Cortex of kidney (tissue), 1 donor: ENCODE measurements at places on chromosomes 11 and 22.

DNA sequence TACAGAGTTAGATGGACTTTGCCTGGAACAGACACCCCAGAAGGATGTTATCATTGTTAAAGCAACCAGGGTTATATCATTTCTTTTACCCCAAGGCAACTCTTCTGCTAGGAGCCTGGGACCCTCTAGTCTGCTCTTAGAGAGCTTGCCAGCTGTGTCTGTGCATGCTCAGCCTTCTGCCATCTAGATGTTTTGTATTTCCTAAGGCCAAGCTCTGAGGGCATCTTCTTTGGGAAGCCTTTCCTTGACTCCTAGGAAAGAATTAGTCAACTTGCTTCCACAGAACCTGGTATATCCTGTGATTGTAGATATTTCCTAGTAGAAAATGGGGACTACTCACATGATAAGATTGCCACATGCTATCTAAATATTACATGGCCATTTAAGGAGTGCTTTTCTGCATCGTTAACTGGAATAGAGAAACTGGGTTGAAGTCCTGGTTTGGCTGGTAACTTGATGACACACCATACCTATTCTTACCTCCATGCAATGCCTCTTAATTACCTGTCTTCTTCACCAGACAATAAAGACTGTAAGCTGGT is 87.6 kb downstream of the STIM1 start:
- no peak for DNase-seq

DNA sequence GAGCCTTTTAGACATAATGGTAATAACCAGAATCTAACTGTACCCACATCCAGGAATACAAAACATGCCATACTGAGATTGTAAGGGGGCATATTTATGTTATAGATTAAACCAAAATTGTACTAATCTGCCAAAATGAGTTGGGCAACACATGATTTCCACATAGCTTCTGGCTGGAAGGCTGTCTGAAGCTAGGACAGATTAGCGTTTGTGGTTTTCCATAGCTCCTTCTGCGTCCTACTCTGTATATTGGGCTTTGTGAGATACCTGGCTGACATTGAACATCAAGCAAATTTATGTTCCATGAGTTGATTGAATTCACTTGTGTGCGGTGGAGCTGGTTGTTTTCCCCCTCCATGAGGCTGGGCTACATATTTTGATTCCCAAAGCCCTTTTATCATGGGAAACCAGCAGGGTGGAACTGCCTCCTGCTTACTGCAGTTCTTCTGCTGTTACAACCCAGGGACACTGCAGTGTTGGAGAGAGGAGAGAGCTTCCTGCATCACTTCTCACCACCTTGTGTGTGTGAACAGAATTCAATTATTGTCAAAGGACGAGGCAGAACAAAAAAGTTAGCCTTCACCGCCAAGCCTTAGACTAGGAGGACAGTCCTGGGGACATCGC is 114.9 kb downstream of the C11orf91 start:
- no peak for DNase-seq

DNA sequence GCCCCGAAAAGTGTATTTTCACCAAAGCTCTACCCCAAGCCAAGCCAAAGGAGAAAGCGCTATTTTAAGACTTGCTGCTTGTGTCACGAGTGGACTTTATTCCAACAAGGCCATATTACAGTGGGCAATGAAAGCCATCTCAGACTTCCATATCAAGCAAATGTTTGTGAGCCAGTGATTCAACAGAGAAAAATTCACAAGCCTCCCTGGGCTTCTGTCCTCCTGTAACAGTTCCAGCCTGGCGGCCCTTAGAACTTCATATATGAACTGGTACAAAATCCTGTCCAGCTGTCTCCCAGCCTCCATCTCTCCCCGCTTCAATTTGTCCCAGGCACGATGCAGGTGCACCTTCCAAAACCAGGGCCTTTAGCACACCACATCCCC is 11.2 kb downstream of the LARGE1 start:
- DNase-seq = no peak

DNA sequence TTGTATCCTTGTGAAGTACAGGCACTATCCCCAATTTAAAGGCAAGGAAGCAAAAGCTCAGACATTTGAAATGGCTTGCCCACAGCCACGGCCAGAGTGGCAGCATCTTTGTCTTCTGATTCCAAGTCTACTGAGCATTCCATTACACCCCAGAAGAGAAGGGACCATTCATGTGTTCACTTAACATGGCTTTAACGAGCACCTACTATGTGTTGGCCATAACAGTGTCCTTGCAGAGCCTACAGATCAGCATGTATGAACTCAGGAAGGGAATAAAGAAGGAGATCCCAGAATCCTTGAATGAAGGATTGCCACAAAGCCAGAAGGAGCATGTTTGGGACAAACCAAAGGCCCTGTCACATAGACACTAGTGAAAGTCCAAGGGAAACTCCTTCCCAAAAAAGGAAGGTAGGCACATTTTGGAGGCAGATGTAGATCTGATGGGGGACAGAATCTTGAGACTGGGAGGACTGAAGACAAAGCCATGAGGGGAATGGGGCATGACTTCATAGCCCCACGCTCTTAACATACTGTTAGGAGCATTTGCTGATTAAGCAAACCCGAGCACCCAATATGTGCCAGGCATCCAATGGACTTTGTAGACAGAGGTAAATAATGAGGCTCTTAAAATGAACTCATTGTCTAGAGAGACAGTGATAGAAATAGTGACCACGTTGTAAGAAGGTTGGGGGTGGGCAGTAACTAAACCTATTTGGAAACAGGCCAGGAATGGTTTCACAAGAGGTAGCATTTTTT is 54.9 kb downstream of the P4HA3 start:
- no peak for DNase-seq

DNA sequence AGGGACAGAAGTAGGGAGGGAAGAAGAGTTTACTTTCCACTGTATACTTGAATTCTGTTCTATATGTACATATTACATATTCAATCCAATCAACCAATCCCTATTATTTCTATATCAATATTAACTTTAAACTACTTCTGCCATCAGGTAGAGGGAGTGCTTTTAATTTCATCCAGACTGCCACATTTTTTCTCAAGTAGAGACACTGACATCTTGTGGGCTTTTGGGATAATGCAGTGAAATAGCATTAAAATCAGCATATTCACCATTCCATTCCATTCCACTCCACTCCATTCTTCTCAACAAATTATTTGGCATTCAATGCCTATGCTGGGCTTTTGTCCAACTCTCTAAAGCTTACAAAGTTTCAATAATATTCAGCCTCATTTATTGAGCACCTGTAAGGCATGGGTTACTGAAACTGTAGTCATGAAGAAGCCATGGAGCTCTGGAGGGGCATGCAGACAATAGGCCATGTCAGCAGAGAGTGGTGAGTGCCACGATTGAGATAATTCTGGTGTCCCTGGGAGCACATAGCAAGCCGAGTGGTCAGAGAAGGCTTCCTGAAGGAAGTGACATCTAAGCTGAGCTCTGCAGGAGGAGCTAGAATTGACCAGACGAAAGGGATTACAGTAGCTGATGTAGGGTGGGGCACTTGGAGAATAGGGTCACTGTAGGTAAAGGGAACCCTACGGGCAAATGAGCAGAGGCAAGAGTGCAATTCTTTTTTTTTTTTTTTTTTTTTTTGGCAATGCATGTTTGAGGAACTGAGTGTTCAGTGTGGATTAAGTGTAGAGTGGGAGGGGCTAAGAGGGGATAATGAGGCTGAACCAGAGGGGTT is 12.8 kb upstream of the CLPB start:
- no peak for DNase-seq

GRCh38 chr22:39932918-39933649 is 27.1 kb upstream of the TMA7B start:
- no peak for DNase-seq

GRCh38 chr11:11046781-11047180 is 188.9 kb upstream of the ZBED5 start:
- DNase-seq = no peak

GRCh38 chr11:86910592-86910991 is 44.6 kb downstream of the FZD4 start:
- DNase-seq = no peak

- no peak for DNase-seq
Measured at GRCh38 chr11:72681226-72682153, 7.3 kb upstream of the PDE2A start.

- no peak for DNase-seq
Measured at GRCh38 chr11:129210831-129211181, 18.7 kb upstream of the ARHGAP32 start.

- DNase-seq = peak; percentile 49
Measured at GRCh38 chr22:41403532-41404318, 22.0 kb downstream of the TEF start.

GRCh38 chr11:36818410-36818809 is 220.4 kb upstream of the RAG2 start:
- no peak for DNase-seq

GRCh38 chr22:50476868-50477267 is 2.0 kb upstream of the SBF1 start:
- no peak for DNase-seq

GRCh38 chr22:30348809-30349208 is 7.9 kb downstream of the SF3A1 start:
- DNase-seq = no peak

DNA sequence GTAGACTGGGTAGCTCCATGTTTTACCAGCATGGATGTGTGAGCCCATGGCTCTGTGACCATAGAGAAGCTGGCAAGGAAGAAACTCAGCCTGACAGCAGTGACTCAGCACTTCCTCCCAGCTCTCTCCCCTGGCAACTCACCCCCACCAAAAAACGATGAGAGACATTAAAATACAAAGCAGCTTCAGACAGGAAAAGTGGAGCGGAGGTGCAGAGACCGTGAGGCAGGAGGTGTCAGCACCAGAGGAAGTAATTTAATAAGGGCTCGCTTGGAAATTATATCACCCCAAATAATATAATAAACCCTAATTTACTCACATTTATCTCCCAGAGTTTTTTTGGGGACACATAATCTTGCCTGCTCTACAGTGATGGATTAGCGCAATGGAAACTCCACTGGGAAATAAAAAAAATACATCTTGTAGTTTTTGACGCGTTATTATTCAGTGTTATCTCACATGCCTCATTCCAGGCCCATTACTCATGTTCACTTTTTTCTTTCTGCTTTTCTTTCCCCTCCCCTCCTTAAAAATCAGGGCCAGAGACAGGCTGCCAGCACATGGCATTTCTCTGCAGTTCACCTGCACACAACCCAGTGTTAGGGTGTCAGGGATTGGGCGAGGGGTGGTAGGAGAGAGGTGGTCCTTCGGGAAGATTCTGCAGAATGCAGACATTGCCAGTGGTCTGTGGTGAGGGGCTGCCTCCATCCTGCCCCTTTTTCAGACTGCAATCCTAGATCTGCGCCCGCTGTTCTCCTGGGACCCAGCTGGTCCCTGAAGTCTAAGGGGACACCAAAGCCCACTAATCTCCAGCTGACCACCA is 170.8 kb downstream of the BUD13 start:
- no peak for DNase-seq

GRCh38 chr11:46270684-46271083 is 6.8 kb upstream of the CREB3L1 start:
- DNase-seq = no peak

GRCh38 chr11:8604078-8604723 is 10.2 kb upstream of the STK33 start:
- no peak for DNase-seq

DNA sequence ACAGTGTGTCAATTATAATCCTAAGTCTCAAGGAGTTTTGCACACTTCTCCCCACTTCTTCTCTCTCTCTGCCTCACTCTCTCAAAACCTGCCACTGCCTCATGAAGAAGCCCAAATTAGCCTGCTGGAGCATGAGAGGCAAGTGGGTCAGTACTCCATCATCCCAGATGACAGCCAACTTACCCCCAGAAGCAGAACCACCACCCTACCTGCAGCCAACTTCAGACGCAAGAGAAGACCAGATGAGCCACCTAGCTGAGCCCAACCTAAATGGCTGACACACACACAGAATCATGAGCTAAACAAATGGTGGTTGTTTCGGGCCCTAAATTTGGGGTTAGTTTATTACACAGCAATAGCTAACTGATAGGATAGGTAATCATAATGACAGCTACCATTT is 61.2 kb downstream of the CD82 start:
- DNase-seq = no peak

DNA sequence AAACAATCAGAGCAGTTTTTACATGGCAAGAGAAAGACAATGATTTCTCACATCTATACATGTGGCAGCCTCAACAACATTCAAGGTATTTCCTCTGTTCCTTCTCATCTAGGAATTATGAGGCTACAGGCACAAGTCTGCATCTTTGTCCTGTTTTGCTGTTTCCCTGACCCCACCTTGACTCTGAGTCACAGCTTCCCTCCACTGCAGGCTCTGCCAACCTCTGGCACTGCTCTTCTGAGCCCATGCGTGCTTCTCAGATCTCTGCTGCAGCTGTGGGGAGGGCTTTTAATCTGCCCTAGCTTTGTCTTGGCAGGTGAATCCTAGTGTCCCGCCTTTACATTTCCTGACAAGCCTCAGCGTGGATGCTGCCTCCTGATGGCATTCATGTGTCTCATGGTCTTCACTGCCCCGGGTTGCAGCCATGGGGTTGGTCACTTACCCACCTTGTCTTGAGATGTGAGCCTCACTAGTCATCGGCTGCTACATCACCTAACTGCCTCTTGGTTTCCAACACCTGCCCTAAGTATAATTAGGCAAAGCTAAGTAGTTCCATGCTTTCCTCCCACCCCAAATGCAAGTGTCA is 578.5 kb downstream of the TBC1D22A start:
- DNase-seq = no peak

- DNase-seq = no peak
Measured at GRCh38 chr11:81725701-81726100, 1008.0 kb downstream of the FAM181B start.

DNA sequence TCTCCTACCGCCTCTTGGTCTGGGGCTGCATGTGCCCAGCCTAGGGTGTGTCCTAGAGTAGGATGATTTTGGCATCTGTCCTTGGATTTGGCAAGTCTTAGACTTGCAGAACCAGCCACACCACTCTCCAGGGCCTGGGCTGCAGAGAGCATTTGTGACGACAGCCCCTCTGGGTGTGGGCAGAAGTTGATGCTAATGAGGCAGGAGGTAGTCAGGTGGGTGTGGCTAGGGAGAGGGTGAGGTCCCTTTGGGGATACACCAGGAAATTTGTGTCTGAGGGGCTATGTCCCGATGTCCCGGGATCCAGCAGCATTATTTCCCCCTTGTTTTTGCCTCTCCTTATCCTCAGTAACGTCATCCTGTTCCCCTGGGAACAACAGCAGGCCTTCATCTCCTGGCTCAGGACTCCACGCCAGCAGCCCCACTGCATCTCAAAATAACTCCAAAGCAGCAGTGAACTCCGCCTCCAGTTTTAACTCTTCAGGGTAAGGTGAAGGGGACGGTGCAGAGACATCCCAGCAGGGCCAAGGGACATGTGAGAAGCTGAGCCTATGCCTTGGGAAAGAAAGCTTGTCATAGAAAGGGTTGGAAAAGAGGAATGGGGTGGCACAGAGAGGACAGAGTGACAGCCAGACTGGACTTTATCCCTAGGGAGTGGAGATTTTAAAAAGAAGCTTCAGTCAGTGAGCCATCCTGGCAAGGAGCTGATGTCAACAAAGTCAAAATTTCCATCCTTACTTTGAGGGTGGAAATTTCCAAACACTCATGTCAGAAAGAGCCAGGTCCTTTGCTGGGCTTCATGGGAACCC is 8.0 kb upstream of the TLCD5 start:
- DNase-seq = no peak

DNA sequence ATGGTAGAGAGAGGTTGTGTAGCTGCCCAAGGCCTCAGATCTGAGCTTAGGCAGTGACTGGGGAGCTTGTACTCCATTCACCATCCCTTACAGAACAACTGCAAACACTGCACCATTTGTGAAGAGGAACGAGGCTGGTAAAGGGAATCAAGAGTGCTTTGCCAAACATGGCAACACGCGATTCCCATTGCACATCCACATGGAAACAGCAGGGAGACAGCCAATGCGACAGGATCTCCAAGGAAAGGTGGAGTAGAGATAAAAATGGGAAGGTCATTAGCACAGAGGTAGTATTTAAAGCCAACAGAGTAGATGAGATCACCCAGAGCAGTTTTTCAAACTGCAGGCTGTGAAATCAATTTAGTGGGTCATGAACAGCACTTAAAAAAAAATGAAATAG is 42.0 kb downstream of the TCF20 start:
- no peak for DNase-seq
